ENCODE measurements at places on chromosomes 3 and 15. TPM values are rescaled to one million over a fixed set of nuclear protein-coding genes. Genes with fewer than 3 reads are reported as not detected.
A peak's percentile ranks its signal among the peaks of the same experiment; 100 is the strongest.

SLC22A13 gene
- total RNA-seq = under 0.01 TPM

CHST2 gene
- total RNA-seq = 3.7 TPM

PLCH1 gene
- total RNA-seq = not detected

BMF gene
- 2.0 TPM for total RNA-seq

PYGO1 gene
- total RNA-seq = under 0.01 TPM

TYRO3 gene
- total RNA-seq = 1.6 TPM

HRG gene
- total RNA-seq = not detected

IFT80 gene
- total RNA-seq = 15.7 TPM

COPS2 gene
- total RNA-seq = 47.5 TPM

DNA sequence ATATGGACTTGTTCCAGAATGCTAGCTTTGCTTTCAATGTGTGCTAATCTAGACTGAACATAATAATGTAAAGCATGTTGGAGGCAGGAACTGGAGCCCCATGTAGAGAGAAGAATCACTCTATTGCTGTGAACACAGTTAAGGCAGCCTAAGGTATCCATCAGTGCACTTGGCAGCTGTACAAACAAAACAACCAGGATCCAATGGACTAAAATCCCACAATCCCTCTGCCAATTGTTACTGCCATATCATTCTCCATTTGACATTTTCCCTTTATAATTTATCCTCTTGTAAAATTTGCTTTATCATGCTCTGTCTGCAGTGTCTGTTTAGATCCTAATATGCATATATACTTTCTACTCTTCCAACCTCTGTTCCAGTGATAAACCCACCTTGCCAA is 756.8 kb upstream of the LMCD1 start:
- DNase-seq = peak; percentile 20

GRCh38 chr3:134743006-134743405 is 52.1 kb upstream of the EPHB1 start:
- DNase-seq = no peak

DNA sequence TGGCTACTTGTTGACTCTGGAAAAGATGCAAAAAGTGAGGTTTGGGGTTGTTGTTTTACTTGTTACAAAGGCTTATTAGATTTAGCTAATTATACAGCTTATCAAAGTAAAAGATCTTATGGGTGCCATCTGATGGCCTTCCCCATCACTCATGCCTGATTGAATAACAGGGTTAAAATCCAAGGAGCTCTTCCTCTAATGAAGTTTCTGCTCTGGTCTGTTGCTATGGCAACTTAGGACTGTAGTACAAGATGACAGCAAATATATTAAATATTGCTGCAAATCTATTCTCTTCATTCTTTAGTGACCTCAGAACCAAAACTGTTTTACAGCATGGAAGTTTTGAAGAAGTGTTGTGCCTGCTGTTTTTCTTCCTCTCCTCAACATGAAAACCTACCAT is 45.6 kb upstream of the SRGAP3 start:
- DNase-seq = no peak

GRCh38 chr3:178795349-178795748 is 259.1 kb downstream of the KCNMB2 start:
- no peak for DNase-seq

- DNase-seq = no peak
Observed at GRCh38 chr3:195612075-195612800, 28.5 kb upstream of the APOD start.

DNA sequence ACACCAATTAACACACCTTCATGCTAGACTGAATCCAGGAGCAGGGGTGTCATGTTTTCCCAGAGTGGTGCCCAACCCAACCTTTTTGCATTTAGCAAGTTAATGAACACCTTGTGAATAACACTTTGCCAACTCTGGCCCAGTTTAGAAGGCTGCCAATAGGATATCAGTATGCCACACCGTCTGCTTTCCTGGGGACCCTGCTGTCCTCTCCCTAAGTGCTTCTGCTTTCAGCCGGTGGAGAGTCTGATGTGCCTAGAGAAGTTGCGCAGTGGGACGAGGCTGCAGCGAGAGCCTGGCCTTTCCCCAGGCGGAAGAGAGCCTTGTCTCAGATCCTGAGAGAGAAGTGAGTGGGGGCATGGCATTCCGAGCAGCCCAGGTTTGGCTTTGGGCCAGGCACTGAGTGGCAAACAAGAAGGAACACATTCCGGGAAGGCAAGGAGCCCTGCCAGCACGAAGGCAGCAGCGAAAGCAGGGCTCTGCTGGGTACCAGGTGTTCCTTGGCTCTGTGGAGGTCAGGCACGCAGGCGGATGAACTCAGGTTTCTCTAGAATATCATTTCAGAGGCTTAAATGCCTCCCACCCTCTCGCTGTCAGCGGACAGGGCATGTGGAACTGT is 36.9 kb downstream of the SENP8 start:
- DNase-seq = peak; percentile 28

DNA sequence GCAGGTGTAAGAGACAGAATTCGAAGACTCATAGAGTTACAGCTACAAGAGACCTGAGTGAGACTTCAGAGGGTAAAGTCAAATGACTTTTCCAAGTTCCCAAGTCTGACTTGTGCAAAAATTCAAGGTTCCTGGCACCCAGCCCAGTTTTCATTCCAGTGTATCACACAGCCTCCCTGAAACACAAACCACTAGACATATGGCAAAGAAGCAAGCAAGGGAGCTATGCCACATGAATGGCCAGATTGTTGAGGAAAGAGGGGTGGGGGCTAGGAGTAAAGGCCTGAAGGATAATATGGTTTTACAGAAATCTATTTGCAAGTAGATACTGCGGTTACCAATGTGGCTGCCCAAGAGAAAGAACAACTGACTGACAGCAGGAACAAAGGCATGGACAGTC is 301.2 kb downstream of the MECOM start:
- DNase-seq = peak; percentile 36

DNA sequence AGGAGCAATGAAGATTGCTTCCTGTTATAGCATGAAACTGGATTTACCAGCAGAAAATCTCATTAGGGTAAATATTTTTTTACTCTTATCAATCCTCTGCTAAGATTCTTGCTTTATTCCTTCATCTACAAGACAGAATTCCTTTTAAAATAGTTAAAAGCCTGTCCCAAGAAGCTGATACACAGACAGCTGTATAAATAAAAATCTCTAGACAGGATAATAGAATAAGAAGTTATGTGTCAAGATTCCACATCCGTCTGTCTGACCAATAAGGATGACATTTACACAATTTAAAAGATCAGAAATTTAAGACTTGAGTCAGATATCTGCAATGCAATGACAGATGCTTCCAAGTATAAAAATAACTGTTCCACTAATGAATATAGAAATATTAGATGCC is 57.6 kb downstream of the SSR3 start:
- DNase-seq = no peak

DNA sequence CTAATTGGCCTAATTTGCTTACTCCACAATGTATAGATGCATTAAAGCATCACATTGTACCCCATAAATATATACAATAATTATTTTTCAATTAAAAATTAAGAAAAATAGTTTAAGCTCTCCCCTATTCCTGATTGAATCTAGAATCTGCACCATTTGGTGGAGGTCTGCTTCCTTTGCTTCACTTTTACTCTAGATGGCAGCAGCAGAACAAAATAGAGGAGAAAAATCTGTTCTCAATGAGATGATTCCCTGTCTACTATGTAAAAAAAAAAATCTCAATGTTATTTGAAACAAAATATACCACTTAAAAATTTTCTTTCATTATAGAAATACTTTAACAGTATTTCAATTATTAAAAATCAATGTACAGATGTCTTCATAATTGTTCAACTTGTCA is 109.6 kb upstream of the FXR1 start:
- DNase-seq = peak; percentile 54

DNA sequence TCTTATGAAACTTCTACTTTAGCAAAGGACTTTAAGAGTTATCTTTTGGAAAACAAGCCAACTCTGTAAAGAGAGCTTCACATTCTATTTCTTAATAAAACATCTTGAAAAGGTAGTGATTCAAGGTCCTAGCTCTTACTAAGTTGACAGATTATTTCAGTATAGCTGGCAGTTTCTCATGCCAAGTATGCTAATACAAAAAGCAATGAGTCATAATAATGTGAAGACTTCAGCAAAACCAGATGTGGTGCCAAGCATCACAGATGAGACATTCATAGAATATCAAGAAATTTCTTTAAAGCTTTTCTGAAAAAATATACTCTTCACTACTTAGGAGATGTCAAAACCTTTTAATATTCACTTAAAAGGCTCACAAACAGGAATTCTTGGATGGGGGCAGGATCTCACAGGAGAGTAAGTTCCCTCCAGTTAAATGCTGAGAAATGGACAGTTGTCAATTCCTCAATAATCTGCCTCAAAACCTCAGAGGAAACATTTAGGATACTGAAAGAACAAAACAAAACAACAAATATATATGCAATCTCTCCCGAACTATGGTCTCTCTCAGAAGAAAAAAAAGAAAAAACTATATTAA is 45.6 kb downstream of the DCBLD2 start:
- peak; percentile 50 for DNase-seq

DNA sequence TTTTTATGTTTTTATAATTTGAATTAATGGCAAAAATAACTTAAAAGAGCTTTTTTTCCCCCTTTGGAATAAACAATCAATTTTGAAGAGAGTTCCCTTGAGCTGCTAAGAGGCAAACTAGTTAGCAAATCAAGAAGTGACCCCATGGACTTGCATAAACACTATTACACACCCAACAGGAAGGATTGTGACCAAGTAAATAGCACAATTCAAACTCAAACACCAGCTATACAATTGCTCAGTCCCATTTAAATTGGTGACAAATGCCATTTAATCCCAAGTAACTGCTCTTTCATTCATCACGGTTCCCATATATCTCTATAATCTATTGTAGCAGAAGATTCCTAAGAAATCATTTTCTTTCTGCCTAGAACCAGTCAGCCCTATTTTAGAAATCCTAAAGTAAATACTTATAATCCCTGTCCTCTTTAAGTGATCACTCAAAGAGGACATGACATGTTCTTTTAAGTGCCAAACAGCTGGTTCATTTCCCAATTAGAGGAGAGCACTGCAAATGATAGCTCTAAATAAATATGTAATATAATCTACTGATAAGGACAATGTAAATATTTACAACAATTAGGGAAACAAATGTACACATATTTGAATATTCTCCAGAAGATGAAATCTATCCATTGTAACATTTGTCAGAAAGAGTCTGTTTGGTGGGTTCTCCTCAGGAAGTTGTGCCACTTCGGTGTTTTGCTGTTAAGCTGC is 137.8 kb upstream of the ADAMTS9 start:
- no peak for DNase-seq

- no peak for DNase-seq
Observed at GRCh38 chr3:196147116-196147515, 64.1 kb downstream of the ZDHHC19 start.

DNA sequence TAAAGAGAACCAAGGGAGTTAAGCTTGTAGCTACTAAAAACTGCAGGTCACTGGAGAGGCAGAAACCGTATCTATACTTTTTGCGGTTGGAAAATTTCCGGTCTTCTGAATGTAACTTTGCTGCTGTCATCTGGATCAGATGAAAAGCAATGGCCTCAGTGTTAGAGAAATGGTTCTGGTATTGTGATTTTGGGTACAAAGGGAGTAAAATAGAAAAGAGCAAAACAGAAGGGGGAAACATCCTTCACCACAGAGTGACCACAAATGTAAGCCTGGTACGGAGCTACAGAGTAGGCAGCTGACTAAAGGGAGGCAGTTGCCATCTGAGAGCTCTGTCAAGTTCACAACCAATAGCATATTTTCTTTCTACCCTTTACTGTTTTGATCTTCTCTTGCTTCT is 5.6 kb downstream of the CD96 start:
- no peak for DNase-seq

- DNase-seq = peak; percentile 73
Observed at GRCh38 chr3:170572665-170573253, 13.1 kb downstream of the SLC7A14 start.

GRCh38 chr3:107934808-107935207 is 156.0 kb downstream of the CD47 start:
- DNase-seq = no peak

GRCh38 chr3:172241405-172241804 is 202.0 kb downstream of the FNDC3B start:
- DNase-seq = no peak

DNA sequence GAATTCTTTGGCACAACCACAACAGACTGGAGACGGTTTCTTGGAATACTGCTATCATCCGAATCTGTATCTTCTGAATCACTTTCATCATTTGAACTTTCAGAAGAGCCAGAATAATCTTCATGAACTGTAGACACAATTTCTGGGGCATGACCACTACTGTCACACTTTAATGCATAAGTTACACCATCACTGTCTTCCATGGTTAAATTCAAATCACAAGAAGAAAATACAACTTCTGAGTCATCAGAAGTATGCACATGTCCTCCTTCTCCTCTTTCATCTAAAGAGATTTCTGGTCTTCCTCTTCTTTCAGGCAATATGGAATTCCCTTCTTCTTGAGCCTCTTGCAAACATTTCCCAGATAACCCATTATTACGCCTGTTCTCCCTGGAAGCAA is 42.5 kb downstream of the SETD2 start:
- DNase-seq = no peak

DNA sequence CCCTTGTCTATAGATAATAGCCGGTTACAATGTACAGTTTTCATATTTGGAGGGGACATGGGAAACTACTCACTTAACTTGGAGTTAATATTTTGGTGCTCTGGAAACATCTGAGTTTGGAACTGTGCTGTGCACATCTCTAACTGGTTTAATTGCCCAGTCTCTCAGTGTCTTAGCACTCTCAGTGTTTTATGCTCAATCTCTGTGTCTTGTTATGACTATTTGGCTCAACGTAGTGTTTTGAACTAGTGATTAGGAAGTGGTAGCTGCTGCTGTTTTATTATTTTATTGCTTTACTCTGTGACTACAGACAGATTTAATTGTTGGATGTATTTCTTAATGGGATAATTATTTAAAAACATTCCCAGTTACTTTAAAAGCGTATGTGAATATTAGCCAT is 17.0 kb downstream of the FNDC3B start:
- DNase-seq = no peak

DNA sequence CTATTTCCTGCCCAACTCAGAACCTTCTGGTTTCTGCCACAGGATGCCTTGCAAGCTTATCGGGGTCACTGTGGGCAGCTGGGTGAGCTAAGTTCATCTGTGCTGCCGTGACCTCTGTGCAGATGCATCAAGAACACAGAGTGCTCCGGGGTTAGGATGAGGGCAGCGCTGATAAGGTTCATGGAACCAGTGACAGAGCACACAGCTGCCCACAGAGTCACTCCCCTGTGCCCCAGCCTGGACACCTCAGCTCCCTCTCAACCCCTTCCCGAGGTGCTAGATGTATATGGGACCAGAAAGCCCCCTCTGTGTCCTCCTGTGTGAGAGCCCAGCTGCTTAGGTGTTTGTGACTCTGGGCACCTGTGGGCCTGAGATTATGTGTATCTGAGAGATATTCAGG is 15.8 kb upstream of the ALAS1 start:
- DNase-seq = no peak

- DNase-seq = no peak
Observed at GRCh38 chr3:36678216-36679013, 85.9 kb downstream of the DCLK3 start.

GRCh38 chr15:86849136-86849535 is 769.5 kb downstream of the AGBL1 start:
- DNase-seq = no peak

- no peak for DNase-seq
Observed at GRCh38 chr3:18246336-18247060, 178.6 kb downstream of the SATB1 start.

Measured in lung microvascular endothelial cell (primary cell).